ENCODE measurements at places on chromosomes 2 and 18.

GRCh38 chr2:29582062-29582461, 339.3 kb downstream of the ALK start:
- no peak for DNase-seq

DNA sequence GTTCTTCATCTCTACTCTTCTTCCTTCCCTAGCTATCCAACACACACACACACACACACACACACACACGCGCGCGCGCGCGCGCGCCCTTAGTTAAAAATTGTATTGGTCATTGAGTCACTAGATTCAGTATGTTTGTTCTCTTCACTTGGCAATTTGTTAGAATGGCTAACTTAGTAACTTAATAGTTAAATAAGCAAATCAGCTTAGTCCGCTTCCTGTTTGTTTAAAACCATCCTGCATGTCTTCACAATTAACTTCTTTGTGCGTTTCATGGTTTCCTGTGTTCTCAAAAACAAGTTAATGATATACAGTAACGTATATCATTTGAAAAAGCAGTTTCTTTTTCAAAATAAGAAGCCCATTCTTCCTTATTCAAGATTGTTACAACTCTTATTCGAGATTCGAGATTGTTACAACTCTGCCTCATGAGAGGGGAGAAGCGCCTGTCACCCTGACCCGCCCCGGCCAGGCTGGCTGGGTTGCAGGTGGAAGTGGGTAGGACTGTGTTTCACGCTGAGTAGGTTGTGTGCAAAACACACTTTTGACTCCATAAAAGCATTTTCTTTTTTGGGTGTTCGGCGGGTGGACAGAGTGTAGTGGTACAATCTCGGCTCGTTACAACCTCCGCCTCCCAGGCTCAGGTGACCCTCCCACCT, 9.5 kb upstream of the CNNM3 start:
- no peak for DNase-seq

DNA sequence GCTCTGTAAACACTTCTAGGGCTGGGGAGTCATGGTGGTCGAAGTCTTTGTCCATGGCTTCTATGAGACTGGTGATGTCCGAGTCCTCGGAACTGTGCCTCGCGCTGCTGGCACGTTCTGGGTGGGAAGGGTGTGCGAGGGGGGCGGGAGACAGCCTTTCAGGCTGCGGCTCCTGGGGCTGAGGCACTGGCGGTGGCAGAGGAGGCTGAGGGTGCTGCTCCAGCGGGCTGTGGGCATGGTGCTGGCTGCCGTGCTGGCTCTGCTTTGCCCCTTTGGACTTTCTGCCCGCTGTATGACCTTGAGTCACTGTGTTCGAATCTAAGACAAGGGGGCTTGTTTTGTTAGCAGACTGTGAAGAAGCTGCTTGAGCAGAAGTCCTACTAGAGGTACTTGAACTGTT, 79.0 kb downstream of the ZAP70 start:
- DNase-seq, result no peak

DNA sequence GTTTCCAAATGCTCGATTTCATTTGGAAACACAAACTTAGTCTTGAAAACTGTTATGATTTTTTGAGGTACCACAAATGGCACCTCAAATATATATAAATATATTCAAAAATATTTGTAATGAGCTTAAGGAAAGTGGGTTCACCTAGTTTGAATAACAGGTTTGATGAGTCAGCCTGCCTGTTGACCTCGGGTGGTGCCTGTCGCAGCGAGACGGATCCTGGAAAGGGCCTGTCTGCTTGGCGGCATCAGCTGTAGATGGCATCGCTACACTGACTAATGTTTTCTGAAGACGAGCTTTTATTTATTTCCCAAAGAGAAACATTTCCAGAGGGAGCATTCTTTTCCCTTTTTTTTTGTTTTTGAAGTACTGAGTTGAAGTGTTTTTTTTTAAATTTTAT, 6.9 kb downstream of the ALLC start:
- DNase-seq, result no peak

- no peak for DNase-seq
These were observed 387.1 kb downstream of the RND3 start for GRCh38 chr2:150100336-150100735.

GRCh38 chr2:112156152-112156986, 18.2 kb downstream of the FBLN7 start:
- DNase-seq, result no peak

- no peak for DNase-seq
These were observed 299.4 kb downstream of the AGAP1 start for GRCh38 chr2:235793163-235793752.

DNA sequence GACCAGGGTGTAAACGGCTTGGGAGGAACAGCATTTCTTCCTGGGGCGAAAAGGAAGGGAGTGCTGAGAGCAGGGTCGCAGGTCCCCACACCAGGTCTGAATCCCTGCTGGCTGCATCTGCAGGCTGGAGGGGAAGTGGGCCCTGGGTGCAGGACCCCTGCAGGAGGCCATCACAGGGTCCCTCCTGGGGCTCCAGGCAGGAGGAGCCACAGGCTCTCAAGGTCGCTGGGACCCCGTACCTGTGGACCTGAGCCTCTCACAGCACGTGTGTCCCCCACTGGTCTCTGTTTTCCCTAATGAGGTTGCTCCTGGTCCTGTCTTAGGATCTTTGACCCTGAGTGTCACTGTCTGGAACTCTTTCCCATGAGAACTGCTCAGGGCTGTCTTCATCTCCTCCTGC, 147.8 kb upstream of the ZNF236 start:
- DNase-seq, result no peak

- no peak for DNase-seq
These were observed 464.2 kb downstream of the MEIS1 start for GRCh38 chr2:66899109-66899508.

DNA sequence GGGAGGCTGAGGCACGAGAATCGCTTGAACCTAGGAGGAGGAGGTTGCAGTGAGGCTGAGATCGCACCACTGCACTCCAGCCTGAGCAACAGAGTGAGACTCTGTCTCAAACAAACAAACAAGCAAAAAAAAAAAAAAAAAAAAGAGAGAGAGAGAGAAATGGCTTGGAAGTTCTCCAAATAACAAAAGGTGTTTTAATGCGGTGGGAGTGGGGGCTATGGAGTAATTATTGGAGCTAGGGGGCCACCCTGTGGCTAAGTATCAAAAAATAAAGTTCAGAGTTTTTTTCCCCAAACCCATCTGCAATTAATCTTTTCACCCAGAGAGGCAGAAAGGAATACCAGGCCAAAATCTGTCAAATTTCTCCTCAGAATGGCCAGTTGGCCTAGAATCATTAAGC, 23.0 kb upstream of the CEP68 start:
- DNase-seq, result no peak

DNA sequence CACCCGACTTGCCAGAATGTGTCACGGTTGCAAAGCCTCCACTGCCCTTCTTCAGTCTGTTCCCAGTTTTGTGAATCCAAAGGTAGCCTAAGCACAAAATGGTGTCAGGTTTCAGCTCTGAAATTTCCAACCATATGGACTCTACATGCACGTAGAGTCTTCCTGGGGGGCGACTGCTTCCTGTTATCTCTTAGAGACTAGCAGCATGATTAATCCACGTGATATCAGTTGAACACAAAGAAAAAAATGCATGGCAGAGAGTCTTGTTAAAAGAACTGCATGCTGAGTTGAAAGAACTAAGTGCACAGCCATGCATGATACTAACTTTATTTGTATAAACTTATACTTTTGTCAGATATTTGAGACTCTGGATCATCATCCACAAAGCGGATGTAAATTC, 404.4 kb downstream of the SOCS6 start:
- no peak for DNase-seq

Measured in stimulated activated CD8-positive, alpha-beta memory T cell treated with anti-CD3 and anti-CD28 coated beads, Interleukin-7, amount 100 ng/mL, for 1 hour (primary cell).